Stimulated activated CD8-positive, alpha-beta memory T cell treated with anti-CD3 and anti-CD28 coated beads, Interleukin-7, amount 100 ng/mL, for 24 hours (primary cell): ENCODE measurements at places on chromosomes 1 and 21.

DNA sequence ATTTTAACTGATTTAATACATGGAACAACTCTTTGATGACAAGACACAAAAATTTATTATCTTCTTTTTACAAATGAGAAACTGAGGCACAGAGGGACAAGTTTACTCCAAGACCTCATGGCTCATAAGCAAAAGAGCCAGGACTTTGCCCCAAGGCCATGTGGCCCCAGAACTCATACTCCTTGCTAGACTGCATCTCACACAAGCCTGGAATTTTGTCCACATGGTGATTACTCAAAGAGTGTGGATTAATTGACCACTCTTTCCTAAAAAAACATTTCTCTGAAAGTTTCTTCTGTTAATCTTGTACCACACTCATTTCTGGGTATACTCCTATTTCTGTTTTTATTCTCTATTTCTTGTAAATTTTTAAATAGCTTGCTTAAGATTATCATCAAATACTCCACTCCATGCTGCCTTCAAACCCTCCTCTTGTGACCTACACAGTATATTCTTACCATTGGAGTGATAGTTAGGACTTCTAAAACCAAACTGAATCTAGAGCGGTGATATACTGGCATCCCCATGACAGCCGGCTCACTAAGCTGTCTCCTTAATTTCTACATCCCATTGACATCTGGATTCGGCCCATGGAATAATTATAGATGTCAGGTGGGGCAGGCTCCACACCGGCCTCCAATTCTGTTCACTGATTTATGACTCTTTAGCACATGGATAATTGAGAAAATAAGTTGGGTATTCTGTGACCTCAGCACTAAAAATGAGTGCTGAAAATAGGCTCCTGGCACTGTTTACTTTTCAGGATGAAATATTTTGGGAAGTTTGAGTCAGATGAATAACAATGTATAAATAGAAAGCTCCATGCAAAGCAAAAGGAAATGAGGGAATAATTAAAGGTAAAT is 16.1 kb downstream of the RGS4 start:
- no peak for DNase-seq

DNA sequence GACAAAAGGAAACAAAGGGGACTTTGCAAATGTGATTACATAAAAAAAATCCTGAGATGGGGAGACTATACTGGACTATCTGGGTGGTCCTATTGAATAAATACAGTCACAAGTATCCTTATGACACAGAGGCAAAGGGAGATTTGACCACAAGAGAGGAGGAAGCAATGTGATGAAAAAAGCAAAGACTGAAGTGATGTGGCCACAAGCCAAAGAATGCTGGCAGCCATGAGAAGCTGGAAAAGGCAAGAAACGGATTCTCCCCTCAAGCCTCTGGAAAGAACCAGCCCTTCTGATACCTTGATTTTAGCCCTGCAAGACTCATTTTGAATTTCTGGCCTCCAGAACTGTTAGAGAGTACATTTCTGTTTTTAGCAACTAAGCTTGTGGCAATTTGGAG is 36.4 kb downstream of the OLFML2B start:
- no peak for DNase-seq

DNA sequence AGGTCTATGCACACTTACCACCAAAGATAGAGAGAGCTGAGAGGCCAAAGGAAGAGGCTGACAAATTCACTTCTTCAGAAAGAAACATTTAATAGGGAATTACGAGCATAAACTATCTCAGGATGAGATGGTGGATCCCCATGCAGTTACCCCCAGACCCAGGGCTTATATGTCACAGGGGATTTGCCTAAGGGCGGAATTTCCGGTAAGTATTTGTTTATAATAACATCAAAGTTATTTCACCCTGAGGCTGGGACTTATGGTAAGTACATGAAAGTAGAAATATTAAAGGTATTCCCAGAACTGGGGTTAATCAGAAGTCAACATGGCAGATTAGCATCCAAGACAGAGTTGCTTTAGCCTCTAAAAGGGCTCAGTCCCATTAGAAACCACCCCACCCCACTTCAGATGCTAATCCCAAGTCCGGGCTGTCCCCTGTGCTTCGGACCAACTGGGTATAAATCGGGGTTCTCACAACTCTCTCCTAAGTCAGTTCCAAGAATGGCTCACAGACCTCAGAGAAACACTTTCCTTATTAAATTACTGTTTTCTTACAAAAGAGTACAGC is 247.4 kb upstream of the ZP4 start:
- DNase-seq = no peak

DNA sequence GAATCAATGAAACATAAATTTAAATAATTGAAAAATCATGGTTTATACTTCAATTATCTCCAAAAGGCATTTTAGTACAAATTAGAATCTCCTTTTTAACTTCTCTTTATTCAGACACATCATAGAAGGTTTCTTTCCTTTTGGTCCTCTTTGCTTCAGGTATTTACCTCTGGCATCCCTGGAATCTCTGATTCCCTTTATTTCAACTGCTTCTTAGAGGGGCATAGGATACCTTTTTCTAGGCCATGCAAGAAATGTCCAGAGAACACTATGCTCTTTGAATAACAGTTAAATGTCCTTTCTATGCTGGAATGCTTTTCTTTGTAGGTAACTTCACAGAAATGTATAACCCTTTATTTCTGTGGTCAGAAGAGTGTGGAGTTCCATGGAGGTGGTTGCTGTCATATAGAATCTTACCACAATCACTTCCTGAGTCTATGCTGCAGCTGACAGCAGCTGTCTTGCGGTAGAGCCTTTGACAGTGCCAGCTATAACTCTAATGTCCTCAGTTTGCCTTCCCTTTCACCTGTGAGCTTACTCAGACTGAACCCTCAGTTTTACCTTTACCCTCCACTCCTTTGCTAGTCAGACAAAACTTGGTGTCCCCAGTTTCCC is 8.6 kb downstream of the LAMC2 start:
- no peak for DNase-seq

- DNase-seq = no peak
These were observed 11.4 kb upstream of the CFAP126 start for GRCh38 chr1:161379071-161379470.

GRCh38 chr1:26607186-26607585 is 77.6 kb downstream of the RPS6KA1 start:
- no peak for DNase-seq

DNA sequence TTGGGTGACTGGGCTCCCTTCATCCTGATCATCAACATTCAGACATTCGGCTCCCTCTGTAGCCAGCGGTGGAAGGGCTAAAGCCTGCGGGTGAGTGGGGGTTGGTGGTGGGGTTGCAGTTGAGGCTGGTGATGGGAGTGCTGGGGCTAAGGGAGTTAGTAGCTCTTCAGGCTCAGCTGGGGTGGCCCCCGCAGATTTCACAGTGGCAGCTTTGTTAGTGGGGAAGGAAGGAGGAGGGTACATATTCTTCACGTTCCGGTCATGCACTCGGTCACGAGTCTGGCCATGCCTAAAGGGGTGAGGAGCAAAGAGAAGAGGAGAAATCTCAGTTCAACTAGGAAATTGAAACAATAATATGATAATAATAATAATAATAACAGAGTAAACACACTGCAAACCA is 6.8 kb downstream of the PSMB4 start:
- no peak for DNase-seq
